ENCODE measurements at places on chromosomes 13 and 19.

GRCh38 chr13:31755803-31756212 is 16.5 kb downstream of the RXFP2 start:
- no peaks in the 10 kb centered on the region for H3K27me3 ChIP-seq
- H3K4me3 ChIP-seq, result no peak overlapping the region
- DNase-seq, result no peak
- no peaks in the 10 kb centered on the region for H3K36me3 ChIP-seq

DNA sequence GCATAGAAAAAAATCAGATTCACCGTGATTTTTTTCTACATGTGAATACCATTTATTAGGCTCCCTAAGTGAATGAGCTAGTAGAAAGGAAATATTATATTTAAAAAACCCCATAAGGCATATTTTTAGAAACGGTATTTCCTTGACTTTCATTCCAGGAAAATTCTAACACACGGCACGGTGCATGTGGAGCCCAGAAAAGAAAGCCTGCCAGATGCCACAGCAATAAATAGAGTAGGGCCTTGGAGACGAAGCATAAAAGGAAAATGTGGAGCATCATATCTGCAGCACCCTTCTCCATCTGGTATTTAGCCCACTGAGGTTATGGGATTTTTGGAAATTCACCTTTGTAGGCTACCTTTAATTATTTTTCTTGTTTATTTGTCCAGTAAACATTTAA is 314.4 kb downstream of the ENOX1 start:
- H3K4me1 ChIP-seq, result no peaks in the 10 kb centered on the region
- no peaks in the 10 kb centered on the region for H3K36me3 ChIP-seq
- H3K4me3 ChIP-seq, result no peak overlapping the region
- H3K27me3 ChIP-seq, result no peaks in the 10 kb centered on the region
- DNase-seq, result no peak

DNA sequence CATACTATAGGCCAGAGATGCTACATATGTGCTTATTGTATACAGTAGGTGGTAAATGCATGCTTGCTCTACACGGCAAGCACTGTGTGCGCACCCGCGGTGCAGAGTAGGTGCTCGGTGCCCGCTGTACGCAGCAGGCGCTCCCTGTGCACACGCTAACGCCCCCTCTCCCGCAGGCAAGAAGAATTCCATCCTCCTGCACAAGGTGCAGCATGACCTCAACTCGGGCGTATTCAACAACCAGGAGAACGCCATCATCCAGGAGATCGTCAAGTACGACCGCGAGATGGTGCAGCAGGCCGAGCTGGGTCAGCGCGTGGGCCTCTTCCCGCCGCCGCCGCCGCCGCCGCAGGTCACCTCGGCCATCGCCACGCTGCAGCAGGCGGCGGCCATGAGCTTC is 17.7 kb downstream of the POLRMT start:
- no peaks in the 10 kb centered on the region for H3K36me3 ChIP-seq
- H3K27ac ChIP-seq, result no peak overlapping the region
- no peak for DNase-seq
- no peaks in the 10 kb centered on the region for H3K4me1 ChIP-seq
- no peaks in the 10 kb centered on the region for H3K27me3 ChIP-seq
- no peak overlapping the region for H3K4me3 ChIP-seq

DNA sequence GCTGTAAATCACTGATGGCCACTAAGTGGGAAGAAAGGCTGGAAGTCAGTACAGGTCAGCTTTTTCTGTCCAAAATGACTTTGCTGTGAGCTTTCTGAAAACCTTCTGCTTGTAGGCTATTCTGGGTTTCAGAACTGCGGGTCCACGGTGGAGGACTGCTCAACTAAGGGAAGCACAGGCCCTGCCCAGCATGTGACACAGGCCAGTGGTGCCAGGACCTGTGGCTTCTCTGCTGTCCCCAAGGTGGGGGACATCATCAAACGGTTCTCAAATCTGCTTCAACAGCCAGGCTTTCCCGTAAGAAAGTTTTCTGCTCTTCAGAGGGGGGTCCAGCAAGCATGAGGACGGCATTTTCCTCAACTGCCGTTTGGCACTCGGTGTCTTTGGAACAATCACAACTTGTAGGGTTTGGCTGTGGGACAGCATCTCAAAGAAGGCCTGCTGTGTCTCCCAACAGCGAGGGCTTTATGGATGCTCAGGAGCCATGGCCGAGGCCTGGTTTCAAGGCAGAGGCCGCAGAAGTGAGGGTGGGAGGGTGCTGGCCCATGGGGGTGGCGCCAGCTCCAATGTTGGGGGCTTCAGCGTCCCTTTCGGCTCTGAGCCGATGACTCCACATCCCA is 3.8 kb downstream of the SGTA start:
- no peaks in the 10 kb centered on the region for H3K27me3 ChIP-seq
- no peaks in the 10 kb centered on the region for H3K36me3 ChIP-seq
- no peak overlapping the region for H3K4me3 ChIP-seq
- H3K27ac ChIP-seq, result no peak overlapping the region
- DNase-seq, result no peak
- peaks cover 11% of the 10 kb centered on the region for H3K4me1 ChIP-seq

DNA sequence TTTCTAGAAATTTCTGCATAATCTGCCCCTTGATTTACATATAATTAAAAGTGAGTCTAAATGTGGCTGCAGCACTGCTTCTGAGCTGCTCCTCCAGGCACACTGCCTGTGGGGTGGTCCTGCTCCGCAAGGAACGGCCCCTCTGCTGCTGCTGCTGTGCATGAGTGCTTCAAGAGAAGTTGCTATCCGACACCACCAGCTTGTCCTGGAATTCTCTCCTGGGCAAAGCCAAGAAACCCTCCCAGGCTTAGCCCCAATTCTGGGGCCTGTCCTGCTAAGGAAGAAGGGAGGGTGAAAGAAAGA is 7.5 kb upstream of the PDCD5 start:
- no peaks in the 10 kb centered on the region for H3K36me3 ChIP-seq
- no peak for DNase-seq
- no peak overlapping the region for H3K4me3 ChIP-seq
- no peaks in the 10 kb centered on the region for H3K4me1 ChIP-seq
- no peaks in the 10 kb centered on the region for H3K27me3 ChIP-seq

DNA sequence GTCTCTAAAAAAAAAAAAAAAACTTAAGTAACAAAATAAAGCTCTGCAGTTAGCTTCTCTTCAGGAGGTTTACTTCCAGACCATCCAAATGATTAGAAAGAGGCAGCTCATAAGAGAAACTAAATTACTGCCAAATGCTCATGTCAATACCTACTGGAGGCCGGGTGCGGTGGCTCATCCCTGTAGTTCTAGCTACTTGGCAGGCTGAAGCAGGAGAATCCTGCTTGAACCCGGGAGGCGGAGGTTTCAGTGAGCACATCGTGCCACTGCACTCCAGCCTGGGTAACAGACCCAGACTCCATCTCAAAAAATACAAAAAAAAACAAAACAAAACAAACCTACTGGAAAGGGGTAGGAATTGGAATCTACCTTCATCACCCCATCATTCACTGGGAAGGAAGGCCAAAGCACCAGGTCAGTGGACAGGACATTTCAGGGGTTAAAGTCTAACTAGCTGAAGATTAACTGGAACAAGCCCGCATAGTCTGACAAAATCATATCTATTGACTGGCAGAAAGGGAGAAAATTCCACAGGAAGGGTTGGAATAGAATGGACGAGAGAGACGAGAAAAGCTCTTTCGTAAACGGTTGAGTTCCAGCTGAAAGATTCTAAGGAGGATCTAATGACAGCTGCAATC is 1.3 kb downstream of the ZFP14 start:
- no peak overlapping the region for H3K4me3 ChIP-seq
- H3K4me1 ChIP-seq, result peaks cover 12% of the 10 kb centered on the region
- DNase-seq, result no peak
- H3K36me3 ChIP-seq, result no peaks in the 10 kb centered on the region

DNA sequence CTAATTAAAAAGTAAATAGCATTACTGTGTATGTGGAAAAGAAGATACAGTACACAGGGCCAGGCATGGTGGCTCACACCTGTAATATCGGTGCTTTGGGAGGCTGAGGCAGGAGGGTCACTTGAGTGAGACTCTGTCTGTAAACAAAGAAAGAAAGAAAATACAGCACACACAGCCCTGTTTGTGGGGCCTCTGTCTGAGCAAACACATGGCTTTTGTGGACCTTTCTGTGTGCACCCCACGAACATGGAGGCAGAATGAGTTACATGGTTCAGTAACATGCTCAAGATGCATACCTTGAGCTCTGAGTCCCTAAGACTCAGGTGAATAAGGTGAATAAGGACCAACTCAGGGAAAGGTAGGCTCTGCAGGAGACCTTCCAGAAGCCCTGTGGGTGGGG is 20.0 kb upstream of the AMER2 start:
- no peak overlapping the region for H3K4me3 ChIP-seq
- no peaks in the 10 kb centered on the region for H3K4me1 ChIP-seq
- H3K27ac ChIP-seq, result no peak overlapping the region
- no peaks in the 10 kb centered on the region for H3K27me3 ChIP-seq
- no peak for DNase-seq

DNA sequence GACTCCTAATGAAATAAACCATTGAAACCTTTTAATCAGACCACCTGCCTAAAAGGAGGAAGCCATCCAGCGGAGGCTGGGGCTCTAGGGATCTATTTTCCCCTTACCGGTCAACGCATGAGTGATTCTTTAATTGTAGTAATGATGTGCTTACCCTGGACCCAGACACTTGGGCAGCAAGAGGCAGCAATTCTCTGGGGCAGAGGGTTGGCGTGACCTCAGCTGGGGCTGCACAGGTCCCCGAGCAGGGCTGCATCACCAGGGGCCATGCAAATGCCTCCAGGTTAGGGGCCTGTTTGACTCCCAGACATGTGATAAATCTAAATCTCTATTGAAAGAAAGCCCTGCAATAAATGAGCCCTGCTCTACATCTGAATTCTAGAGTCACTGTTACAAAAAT is 194.2 kb upstream of the TSHZ3 start:
- no peak overlapping the region for H3K27ac ChIP-seq
- no peaks in the 10 kb centered on the region for H3K36me3 ChIP-seq
- no peaks in the 10 kb centered on the region for H3K27me3 ChIP-seq
- no peaks in the 10 kb centered on the region for H3K4me1 ChIP-seq
- no peak overlapping the region for H3K4me3 ChIP-seq

DNA sequence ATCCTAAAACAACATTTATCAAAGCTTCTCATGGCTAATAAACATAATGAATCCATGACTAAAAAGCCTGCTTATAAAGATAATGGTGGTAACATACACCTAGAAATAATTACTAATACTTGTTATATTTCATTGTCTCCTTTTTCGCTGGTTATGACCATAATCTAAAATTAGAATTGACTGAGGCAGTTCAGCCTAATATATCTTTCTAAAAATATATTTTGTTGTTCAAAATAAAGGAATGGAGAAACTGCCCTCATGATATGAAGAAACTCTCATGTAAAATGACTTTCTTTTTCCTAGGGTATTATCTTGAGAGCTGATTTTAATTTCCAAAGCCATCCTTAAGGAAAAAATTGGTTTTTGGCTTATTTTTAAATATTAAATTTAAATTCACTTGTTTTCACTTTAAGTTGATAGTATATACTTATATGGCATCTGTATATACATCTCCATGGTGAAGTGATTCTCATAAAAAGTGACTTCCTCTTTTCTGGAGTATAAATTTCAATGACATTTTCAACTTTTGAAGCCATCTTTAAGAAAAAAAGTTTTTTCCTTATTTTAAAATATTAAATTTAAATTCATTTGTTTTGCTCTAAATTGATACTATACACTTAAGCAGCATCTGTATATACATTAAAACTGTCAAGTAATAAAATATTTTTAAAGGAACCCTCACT is 204.6 kb downstream of the VWA8 start:
- no peaks in the 10 kb centered on the region for H3K4me1 ChIP-seq
- no peaks in the 10 kb centered on the region for H3K36me3 ChIP-seq
- no peak overlapping the region for H3K27ac ChIP-seq
- no peak for DNase-seq
- no peaks in the 10 kb centered on the region for H3K27me3 ChIP-seq

DNA sequence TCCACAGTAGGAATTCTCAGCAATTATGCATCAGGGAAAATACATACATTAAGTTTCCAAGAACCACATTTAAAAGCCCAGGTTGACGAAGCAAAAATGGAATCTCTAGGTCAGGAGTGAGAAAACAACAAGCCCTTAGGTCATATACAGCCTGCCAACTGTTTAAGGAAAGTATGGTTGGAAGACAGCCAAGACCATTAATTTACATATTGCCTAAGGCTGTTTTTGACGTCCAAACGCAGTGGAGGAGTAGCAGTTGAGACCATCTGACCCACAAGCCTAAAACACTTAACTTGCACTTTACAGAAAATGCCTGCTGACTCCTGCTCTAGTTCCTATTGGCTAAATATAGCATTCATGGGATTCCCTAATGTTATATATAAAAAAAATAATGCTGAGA is 299.0 kb downstream of the ITGBL1 start:
- no peaks in the 10 kb centered on the region for H3K27me3 ChIP-seq
- no peaks in the 10 kb centered on the region for H3K36me3 ChIP-seq
- no peak overlapping the region for H3K27ac ChIP-seq
- no peak for DNase-seq
- no peaks in the 10 kb centered on the region for H3K4me1 ChIP-seq

DNA sequence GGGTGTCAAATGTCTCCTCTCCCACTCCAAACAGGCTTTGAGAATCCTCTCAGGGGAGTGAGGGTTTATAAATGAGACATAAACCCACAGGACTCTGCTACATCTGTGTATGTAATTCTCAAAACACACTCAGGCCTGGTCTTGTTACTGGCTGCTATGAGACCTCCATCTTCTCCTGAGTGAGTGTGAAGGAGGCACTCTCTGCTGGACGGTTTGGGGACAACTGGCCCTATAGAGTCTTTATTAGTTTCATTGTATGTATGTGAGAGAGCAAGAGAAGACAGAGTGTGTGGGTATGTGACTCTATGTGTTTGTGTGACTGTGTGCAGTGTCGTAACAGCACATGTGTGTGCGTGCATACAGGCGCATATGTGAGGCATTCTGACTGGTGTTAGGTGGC is 9.6 kb upstream of the CYP4F12 start:
- H3K4me1 ChIP-seq, result no peaks in the 10 kb centered on the region

GRCh38 chr19:52945652-52946321 is 16.9 kb downstream of the ZNF816 start:
- no peaks in the 10 kb centered on the region for H3K36me3 ChIP-seq
- no peak for DNase-seq
- H3K27me3 ChIP-seq, result no peaks in the 10 kb centered on the region
- no peaks in the 10 kb centered on the region for H3K4me1 ChIP-seq
- H3K4me3 ChIP-seq, result no peak overlapping the region

DNA sequence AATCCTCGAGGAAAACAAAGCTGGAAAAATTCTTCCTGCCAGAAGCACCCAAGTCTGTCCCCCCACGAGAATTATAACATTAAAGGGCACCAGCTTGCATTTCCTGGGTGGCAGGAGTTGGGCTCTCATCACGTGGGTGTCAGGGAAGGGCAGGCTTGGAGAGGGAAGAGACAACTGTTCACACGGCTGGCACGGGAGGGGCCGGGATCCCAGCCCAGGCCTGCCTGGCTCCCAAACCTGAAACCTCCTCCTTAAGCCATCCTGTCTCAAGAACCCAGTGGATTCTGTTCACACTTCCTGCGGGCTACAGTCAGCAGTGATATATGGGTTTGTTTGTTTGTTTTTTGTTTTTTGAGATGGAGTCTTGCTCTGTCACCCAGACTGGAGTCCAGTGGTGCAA is 12.2 kb downstream of the GRIK5 start:
- H3K4me1 ChIP-seq, result no peaks in the 10 kb centered on the region
- H3K36me3 ChIP-seq, result no peaks in the 10 kb centered on the region
- H3K27ac ChIP-seq, result no peak overlapping the region
